ENCODE measurements at places on chromosomes 7 and 10. TPM values are rescaled to one million over a fixed set of nuclear protein-coding genes. Genes with fewer than 3 reads are reported as not detected.

Gene FAM25A
- not detected for total RNA-seq

Gene GJD4
- total RNA-seq: not detected

Gene ELOVL3
- total RNA-seq: 0.28 TPM

Gene TRPV5
- total RNA-seq: not detected

Gene PRSS37
- not detected for total RNA-seq

Gene GCK
- total RNA-seq: not detected

Gene BAG3
- 299 TPM for total RNA-seq

Gene ITIH5
- total RNA-seq: 0.12 TPM

Gene SEMA3C
- total RNA-seq: 71.7 TPM

Gene RBAK
- total RNA-seq: 6.3 TPM

Gene FAM25G
- not detected for total RNA-seq

Gene ARHGEF35
- 0.33 TPM for total RNA-seq

Gene PDLIM1
- 231 TPM for total RNA-seq

Gene HOXA10
- total RNA-seq: 7.1 TPM

Gene OR2A12
- total RNA-seq: not detected

Gene PIK3AP1
- total RNA-seq: 1.0 TPM

Gene SYT15
- 2.4 TPM for total RNA-seq

Gene C10orf62
- not detected for total RNA-seq

Gene LRRC18
- total RNA-seq: not detected

All from A549 treated with GW870086 at 1 μM for 4 hours (cell line).